ENCODE measurements at places on chromosomes 5 and 9.

GRCh38 chr9:130140706-130141105 lies 31.5 kb upstream of the NCS1 start:
- no peak overlapping the region for H3K27ac ChIP-seq
- H3K4me1 ChIP-seq: peaks cover 6% of the 10 kb centered on the region
- no peak overlapping the region for H3K4me3 ChIP-seq
- H3K27me3 ChIP-seq: no peaks in the 10 kb centered on the region

GRCh38 chr5:19795218-19795617 lies 192.8 kb downstream of the CDH18 start:
- no peaks in the 10 kb centered on the region for H3K4me1 ChIP-seq
- H3K4me3 ChIP-seq: no peak overlapping the region
- no peak overlapping the region for H3K27ac ChIP-seq

DNA sequence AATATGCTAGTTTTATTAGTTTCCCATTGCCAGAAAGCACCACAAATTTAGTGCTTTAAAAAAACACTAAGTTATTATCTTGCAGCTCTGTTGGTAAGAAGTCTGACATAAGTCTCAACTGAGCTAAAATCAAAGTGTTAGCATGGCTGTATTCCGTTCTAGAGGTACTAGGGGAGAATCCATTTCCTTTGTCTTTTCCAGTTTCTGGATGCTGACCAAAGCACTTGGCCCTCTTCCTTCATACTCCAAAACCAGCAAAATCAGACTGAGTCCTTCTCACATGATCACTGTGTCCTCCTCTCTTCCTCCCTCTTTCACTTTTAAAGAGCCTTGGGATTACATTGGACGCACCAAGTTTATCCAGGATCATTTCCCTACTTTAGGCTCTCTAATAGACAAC lies 9.5 kb downstream of the CDH18 start:
- H3K27ac ChIP-seq: no peak overlapping the region
- no peaks in the 10 kb centered on the region for H3K27me3 ChIP-seq
- H3K4me1 ChIP-seq: no peaks in the 10 kb centered on the region
- no peaks in the 10 kb centered on the region for H3K36me3 ChIP-seq
- DNase-seq: no peak

DNA sequence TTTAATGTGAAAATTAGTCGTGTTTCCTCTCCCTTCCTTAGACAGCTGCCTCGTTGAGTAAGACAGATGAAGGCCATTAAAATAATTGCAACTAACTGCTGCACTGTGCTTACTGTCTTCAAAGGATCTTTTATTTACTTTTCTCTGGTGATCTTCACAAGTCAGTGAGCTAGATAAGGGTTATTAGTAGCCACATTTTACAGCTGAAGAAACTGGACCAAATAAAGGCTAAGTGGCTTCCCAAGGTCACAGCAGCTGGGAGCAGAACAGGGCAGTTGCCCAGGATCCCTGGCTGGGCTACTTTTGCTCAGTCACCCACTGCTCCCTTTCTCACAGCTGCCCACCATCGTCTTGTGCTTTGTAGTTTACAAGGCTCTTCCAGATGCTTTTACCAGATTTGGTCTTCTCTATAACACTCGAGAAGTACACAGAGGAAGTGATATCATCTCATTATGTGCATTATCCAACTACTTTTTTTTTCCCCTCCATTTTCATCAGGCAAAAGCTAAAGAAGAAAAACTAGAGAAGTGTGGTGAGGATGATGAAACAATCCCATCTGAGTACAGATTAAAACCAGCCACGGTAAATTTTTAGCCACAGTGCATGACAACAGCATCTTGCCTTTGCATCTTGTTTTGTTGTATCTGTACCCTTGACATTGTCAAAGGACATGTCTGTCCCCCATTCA lies 61.8 kb downstream of the ERAP1 start:
- peaks cover 18% of the 10 kb centered on the region for H3K4me1 ChIP-seq
- no peaks in the 10 kb centered on the region for H3K27me3 ChIP-seq
- DNase-seq: no peak
- H3K27ac ChIP-seq: peak overlapping the region; percentile 26

DNA sequence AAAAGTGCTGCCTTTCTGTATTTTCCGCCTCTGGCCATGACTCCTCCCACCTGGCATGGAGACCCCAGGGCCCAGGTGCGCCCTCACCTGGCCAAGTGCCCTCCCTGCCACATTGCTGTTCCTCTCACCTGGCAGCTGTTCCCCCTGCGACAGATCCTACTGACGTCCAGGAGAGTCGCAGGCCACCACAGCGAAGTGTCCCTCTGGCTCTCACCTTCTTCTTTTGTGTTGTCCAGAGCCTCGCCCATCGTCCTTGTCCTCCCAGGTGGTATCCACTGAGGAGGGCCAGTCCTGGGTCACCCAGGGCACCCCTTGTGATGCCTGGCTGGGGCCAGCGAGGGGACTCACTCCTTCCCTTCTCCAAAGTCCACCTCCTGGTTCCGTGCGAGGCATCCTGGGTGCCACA lies 2.6 kb downstream of the NKD2 start:
- H3K27me3 ChIP-seq: no peaks in the 10 kb centered on the region
- H3K4me3 ChIP-seq: no peak overlapping the region
- peak; percentile 77 for DNase-seq
- no peaks in the 10 kb centered on the region for H3K36me3 ChIP-seq
- H3K4me1 ChIP-seq: peaks cover 23% of the 10 kb centered on the region
- H3K27ac ChIP-seq: no peak overlapping the region

DNA sequence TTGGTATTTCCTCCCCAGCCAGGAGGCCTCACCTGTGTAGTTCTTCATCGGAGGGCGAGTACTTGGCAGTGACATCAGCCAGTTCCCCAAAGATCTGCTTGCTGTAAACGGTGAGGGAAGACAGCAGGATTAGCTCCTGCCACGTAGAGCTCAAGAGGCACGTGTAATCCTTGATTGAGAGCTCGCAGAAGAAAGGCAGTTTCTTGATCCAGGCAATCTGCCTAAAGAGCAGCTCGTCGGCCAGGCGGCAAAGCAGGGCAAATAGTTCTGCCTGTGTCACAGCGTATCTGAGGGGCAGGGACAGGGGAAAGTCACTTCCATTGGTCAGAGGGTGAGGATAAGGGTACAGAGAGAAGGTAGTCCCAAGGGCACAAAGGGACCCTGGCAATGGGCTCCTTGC lies 28.6 kb upstream of the NR5A1 start:
- H3K4me3 ChIP-seq: no peak overlapping the region
- no peaks in the 10 kb centered on the region for H3K27me3 ChIP-seq
- H3K27ac ChIP-seq: no peak overlapping the region
- H3K36me3 ChIP-seq: no peaks in the 10 kb centered on the region
- H3K4me1 ChIP-seq: no peaks in the 10 kb centered on the region

DNA sequence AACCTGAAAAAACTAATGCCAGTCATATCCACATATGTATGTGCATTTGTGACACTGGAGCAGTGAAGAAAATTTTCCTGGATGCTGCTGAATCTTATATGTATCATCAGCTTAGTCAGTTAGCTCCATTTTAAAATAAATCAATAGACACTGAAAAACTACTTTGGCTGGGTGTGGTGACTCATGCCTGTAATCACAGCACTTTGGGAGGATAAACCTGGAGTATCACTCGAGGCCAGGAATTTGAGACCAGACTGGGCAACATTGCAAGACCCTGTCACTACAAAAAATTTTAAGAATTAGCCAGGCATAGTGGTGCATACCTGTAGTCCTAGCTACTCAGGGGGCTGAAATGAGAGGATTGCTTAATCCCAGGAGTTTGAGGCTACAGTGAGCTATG lies 511.0 kb upstream of the TLE4 start:
- no peaks in the 10 kb centered on the region for H3K36me3 ChIP-seq
- no peak overlapping the region for H3K4me3 ChIP-seq
- no peaks in the 10 kb centered on the region for H3K4me1 ChIP-seq
- DNase-seq: no peak
- H3K27ac ChIP-seq: no peak overlapping the region
- H3K27me3 ChIP-seq: no peaks in the 10 kb centered on the region

GRCh38 chr5:143495110-143495509 lies 91.6 kb upstream of the NR3C1 start:
- H3K36me3 ChIP-seq: no peaks in the 10 kb centered on the region
- no peaks in the 10 kb centered on the region for H3K27me3 ChIP-seq
- peak; percentile 11 for DNase-seq

- no peaks in the 10 kb centered on the region for H3K36me3 ChIP-seq
- H3K27ac ChIP-seq: no peak overlapping the region
- peaks cover 19% of the 10 kb centered on the region for H3K4me1 ChIP-seq
- peak; percentile 44 for DNase-seq
- H3K27me3 ChIP-seq: no peaks in the 10 kb centered on the region
Observed at GRCh38 chr5:57692582-57693487, 210.2 kb upstream of the ACTBL2 start.

DNA sequence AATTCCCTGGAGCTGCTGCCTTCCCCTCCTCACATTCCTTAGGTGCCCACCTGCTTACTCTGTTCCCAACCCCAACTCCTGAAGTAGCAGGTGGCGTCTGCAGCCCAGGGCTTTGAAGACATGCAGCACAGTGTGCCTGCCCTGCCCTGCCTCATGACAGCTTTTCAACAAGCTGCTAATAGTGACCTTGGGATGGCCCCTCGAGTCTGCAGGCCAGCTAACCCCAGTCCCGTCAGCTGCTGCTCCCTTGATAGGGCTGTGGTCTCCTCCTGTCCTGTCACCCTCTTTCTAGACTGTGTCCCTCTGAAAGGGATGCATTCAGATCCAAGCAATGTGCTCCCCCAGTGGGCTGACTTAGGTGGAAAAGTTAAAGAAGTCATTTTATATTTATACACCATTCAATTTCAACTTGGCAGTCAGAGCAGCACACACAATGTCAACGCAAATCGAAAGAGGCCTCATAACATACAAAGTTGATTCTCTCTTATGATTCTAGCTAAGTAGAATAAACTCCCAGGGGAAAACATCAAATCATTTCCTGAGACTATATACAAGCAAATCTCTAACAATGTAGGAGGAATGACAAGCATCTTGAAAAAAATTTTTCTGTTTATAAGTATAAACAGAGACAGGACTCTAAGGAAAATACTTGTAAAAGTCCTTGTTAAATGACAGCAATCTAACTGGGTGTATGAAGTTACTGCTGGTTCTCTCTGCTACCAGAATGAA lies 37.9 kb downstream of the ADRB2 start:
- no peaks in the 10 kb centered on the region for H3K36me3 ChIP-seq
- DNase-seq: no peak
- no peak overlapping the region for H3K4me3 ChIP-seq

GRCh38 chr5:123181394-123181801 lies 92.4 kb downstream of the PRDM6 start:
- H3K4me3 ChIP-seq: no peak overlapping the region
- no peaks in the 10 kb centered on the region for H3K27me3 ChIP-seq
- no peak overlapping the region for H3K27ac ChIP-seq

GRCh38 chr9:134170532-134171315 lies 6.4 kb upstream of the RNU6ATAC start:
- H3K27ac ChIP-seq: no peak overlapping the region
- no peaks in the 10 kb centered on the region for H3K4me1 ChIP-seq
- H3K36me3 ChIP-seq: no peaks in the 10 kb centered on the region
- H3K4me3 ChIP-seq: no peak overlapping the region
- DNase-seq: no peak

- H3K27me3 ChIP-seq: no peaks in the 10 kb centered on the region
- no peak overlapping the region for H3K27ac ChIP-seq
- no peak for DNase-seq
- H3K4me3 ChIP-seq: no peak overlapping the region
Observed at GRCh38 chr5:7244208-7244607, 151.7 kb upstream of the ADCY2 start.
